ENCODE measurements at places on chromosomes 16 and 17. TPM values are rescaled to one million over a fixed set of nuclear protein-coding genes. Genes with fewer than 3 reads are reported as not detected.

DNA sequence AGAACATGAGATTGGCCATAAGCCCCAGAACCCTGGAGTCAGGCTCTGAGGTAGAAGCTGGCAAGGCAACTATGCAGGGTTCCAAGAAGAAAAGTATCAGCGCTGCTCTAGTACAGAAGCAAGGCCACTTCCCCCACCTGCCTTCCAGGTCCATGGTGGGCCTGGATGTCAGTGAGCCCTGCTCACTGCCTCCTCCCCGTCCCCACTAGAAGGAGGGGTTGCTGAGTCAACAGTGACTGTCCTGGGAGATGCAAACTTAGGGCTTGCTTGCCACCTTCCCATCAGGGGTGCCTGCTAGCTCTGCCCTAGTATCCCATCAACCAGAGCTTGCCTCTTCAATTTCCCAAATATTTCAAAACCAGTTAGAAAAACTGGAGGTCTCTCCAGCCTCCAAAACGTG, 29.6 kb upstream of the SREBF1 start:
- no peak for DNase-seq

Gene CD300C
- 1.6 TPM for total RNA-seq

DNA sequence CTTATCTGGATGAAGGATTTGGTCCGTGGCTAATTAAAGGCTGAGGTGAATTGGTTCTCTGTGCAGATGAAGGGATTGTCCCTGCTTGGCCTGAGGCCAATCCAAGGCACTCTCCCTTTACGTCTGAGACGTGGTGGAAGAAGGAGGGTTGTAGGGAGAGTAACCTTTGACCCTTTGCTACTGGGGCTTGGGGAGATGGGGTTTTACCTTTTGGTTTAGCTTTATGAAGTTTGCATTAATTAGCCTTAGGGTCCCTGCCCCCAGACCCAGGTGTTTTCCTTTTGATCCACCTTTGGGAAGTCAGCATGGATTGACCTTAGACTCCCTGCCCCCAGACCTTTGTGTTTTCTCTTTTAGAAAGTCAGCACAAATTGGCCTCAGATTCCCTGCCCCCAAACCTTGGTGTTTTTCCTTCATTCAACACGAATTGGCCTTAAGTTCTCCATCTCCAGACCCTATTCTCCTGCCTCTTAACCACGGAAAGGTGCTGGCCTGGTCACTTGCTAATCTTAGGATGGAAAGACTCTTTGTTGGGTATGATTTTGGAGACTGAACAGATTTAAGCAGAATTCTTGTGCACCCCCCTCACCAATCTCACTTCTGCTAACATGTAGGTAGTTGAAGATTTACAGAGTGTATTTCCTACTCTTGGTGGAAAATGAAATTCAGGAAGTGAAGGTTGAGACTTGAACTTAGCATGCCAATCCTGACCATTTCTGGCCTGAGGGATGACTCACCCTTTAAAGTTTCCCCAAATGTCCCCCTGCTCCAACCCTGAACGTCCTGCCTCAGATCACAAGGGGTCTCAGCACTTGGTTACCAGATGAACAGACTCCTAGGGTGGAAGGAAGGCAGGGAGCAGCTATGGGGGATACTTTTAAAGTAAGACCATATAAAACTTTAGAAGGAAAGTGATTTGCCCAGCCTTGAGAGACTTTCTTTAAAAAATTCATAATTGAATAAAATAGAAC, 23.1 kb upstream of the MMD start:
- no peak for DNase-seq

DNA sequence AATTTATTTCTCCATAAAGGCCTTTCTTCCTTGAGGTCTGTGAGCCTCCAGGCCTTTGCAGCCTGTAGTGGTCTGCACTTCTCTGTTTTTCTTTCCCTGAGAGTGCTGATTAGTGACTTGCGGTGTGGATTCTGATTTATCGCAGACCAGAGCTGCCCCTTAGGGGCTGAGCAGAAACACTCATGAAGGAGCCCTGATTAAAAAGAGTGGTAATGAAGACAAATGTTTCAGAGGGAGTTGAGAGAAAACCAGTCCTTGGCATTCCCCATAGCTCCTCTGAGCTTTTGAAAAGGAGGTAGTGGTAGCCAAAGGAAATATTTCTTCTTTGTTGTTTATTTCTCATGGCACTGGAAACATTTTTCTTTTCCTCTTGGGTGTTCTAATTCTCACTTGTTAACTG, 268.1 kb upstream of the TBX2 start:
- no peak for DNase-seq

Gene KLHL10
- 0.63 TPM for total RNA-seq

DNA sequence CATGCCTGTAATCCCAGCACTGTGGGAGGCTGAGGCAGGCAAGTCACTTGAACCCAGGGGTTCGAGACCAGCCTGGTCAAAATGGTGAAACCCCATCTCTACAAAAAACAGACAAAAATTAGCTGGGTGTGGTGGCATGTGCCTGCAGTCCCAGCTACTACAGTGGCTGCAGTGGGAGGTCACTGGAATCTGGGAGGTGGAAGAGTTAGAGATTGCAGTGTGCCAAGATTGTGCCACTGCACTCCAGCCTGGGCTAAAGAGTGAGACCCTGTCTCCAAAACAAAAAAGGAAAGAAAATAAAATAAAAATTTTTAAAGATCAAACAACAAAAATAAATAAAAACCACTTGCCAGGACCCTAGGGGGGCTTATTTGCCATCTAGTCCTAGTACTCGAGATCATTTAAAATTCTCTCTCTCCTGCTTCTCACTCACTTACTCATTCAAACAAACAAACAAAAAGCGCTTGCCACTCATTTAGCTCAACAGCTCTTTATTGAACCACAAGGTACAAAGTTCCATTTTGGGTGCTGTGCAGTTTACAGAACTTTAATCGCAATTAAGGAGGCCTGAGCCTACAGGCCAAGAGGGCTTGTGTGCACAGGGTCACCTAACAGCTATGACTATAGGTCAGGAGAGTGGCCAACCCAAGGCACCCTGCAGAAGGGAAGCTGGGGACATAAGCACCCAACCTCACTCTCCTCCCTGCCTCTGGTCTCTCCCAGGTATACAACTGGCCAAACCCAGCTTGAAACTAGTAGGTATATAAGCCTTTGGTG, 4.4 kb downstream of the CHD9NB start:
- no peak for DNase-seq

DNA sequence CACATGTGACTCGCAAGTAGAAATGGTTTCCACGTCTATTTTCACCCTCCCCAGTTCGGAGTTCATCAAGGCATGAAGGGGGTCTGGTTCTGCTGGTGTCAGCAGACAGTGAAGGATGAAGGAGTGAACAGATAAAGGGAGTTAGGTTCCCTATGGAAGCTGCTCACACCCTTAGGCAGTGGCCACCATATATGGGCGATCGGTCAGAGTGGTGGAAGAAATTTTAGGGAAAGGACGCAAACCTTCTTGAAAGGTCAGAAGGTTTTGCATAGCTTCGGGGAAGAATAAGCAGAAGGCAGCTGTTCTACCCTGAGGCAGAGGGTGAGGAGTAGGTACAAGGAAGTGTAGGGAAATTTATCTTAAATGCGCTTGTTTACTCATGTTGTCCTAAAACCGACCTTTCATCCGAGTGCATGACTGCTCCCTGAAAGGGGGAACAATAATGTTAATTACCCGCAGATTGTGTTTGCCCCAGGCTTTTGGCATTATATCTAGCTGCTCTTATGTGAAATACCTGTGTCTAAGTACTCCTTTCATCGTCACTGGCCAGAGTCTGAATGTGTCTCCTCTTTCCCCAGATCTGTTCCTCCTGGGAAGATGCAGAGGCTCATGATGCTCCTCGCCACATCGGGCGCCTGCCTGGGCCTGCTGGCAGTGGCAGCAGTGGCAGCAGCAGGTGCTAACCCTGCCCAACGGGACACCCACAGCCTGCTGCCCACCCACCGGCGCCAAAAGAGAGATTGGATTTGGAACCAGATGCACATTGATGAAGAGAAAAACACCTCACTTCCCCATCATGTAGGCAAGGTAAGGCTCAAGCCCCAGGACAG, 12.5 kb downstream of the CDH5 start:
- no peak for DNase-seq
